CD14-positive monocyte (primary cell): ENCODE measurements at places on chromosomes 2 and 18.

DNA sequence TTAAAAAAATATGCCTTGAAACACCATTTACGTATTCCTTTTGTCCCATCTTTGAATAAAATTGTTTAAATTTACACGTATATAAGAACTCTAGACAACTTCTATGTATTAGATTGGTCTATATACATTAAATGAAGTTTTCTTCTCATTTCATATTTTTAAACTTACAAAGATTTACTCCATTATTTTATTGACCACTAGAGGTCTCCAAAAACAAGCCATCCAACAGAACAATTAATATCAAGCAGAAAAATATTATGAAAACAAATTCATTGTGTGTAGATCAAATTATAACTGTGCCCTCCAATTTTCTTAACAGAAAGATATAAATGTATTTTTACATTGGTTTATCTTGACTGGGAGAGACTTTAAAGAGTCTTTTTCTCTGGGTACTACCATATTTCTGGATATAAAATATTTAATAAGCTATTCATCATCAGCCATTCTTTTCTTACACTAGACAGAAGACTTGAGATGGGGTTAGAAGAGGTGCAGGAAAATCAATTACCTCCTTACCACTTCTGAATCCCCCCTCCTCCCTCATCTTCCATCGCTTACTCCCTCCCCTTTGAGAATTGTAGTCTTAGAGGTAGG lies 66.5 kb downstream of the DPP4 start:
- DNase-seq = no peak

DNA sequence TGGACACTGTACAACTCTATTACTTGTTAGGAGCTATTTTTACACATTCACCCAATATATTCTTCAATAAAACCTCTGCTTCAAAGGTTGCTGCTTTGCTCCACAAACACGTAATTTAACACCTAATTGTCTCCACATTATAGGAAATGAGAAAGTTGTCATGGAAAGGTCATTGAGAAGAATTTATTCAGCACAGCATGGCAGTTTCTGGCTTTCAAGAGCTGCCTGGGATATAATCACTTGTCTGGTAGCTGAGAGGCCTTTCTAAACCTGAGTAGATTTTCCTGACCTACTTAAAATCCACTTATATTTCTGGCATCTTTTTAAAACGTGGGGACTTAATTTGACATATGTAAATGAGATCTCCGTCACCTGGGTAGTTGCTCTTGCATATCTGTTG lies 216.1 kb downstream of the ZNF804A start:
- DNase-seq = no peak

DNA sequence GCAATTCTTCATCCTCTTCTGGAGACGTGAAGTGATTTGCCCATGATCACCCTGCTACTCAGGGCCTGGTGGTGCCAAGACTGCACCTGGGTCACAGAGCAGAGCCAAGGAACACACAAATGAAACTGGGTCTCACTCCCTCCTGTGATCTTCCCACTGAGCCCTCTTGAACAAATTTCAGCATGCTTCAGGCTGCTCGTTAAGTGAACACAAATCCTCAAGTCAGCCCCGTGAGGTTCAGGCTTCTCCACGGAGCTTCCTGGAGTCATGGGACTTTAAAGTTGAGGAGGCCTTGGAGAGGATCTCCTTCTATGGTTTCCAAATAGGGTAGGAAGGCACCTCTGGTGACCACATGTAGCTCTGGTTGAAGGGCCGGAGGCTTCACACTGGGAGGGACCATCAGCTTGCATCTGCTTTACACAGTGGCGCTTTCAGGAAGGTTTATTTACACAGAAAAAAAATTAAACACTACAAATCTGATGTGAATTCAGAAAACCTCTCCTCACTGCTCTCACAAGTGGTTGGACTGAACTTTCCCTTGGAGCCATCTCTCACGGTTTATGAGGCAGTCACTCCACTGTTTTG lies 255.4 kb downstream of the LOXHD1 start:
- no peak for DNase-seq

DNA sequence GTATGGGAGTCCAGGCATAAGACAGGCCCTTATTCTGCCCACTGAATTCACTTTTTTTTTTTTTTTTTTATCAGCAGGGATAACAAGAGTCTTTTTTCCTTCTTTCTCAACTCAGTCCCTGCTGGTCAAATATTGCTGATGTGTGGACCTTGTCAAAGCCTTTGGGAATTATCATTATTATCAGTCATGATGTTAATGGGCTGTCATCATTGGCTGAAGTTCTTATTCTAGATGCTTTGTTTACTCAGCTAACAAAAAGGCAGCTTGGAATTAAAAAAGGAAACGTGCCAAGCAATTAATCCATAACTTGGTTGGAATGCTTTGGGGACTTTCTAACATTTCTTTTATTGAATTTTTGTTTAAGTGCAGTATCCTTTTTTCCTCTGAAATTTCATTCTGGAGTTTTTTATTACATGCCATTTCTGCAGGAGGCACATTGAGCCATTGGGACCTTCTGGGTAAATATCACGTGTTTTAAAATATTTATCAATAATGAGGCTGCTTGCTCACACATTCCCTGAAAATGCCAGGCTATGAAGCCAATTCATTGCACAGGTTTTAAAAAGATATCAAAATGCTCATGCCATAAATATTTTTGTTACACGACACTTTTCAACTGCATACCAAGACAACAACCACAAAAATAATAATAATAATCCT lies 246.3 kb downstream of the TXNL1 start:
- DNase-seq = no peak

DNA sequence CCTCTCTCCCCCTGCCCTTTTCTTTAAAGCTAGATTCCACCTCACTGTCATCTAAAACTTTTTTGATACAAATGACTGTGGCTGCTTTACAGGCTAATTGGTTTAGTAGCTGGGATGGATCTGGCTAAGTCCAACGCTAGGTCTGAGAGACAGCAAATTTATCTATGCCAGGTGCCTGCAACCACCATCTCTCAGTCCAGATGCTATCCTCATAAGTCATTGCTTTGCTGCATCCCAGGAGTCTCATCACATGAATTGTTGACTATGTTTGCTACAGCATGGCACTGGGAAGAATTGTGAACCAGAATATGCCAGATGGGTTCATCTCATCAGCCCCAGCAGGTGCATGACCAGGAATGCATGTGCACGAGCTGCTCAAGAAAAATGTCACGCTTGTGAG lies 100.0 kb upstream of the PID1 start:
- DNase-seq = no peak

DNA sequence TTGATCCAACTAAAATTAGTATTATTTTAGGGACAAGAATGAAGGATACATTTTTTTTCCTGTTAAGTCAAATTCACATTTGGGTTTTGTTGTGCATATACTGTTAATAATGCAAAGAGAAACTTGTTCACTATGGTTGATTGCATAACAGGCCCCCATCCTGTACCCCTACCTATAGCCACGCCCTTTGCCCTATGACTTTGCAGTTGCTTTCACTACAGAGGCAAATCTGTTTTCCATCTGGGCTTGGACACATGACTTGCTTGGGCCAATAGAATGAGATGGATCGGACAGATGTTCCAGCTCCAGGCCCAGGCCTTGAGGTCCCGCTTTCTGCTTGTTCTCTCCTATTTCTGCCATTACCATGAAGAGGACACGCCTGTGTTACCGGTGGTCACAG lies 278.5 kb upstream of the HNRNPA3 start:
- no peak for DNase-seq

DNA sequence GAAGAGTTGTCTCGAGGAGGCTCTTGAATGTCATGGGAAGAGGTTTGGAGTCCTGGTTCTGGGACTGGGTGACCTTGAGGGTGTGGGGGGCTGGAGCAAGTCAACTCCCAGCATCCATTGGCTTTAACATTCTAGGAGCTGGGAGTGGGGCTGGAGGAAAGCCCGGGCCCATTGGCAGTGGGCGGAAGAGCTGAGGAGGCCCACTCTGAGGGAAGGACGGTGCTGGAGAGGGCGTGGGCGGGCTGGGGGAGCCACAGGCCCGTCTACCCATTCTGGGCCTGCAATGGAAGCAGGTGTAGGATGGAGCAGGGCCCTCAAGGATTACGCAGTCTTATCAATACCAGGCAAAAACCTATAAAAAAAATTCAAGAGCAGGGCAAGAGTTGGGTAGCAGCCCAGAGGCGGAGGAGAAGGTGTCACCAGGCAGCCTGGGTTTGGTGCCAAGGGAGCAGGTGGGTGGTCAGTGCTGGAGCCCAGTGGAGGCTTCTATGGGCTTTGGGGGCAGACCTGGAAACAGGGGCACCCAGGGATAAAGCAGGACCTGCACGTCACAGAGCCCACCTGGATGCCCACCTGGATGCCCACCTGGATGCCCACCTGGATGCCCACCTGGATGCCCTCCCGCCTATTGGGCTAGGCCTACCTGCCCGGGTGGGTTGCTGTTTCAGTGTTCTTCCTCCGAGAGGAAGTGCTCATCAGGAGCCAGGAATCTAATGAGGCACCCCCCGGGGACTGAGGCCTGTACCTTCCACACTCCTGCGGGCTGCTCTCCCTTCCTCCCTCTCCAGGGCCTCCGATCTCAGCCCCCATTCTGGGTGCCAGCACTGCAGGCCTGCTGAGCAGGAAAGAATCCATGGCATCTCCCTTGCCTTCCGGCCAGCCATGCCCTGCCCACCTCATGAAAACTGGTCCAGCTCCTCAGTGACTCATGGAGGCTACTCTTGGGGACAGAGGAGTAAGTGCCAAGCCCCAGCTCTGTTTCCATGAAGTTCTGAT lies 71.3 kb downstream of the CTIF start:
- DNase-seq = no peak

DNA sequence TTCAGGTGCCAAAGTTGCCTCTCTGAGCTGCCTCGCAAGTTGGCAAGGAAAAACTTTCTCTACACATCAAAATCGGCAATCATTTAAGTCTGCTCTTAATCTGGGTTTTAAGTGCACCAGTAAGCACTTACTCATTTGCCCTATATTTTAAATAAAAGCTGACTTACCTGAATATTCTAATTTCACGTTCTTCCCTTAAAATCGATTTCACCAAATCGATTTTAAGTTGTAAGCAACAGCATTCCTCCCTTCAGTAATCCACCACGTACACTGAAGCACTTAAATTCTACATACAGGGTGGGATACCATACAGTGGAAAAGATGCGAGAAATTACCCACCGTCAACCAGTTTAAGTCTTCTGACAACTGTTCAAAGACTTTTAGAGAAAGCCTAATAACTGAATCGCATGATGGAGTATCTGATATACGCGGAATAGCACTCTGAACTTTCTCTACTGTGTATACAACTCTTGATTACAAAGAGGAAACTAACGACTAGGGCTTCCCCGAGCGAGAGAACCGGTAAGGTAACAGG lies 1.6 kb downstream of the PPP3R1 start:
- DNase-seq = no peak

- DNase-seq = no peak
These were observed 65.2 kb upstream of the RNF152 start for GRCh38 chr18:61957801-61958516.

GRCh38 chr18:23249348-23249747 lies 114.1 kb downstream of the CABLES1 start:
- DNase-seq = no peak

- peak; percentile 12 for DNase-seq
These were observed 1.9 kb upstream of the NAB1 start for GRCh38 chr2:190646780-190647522.

DNA sequence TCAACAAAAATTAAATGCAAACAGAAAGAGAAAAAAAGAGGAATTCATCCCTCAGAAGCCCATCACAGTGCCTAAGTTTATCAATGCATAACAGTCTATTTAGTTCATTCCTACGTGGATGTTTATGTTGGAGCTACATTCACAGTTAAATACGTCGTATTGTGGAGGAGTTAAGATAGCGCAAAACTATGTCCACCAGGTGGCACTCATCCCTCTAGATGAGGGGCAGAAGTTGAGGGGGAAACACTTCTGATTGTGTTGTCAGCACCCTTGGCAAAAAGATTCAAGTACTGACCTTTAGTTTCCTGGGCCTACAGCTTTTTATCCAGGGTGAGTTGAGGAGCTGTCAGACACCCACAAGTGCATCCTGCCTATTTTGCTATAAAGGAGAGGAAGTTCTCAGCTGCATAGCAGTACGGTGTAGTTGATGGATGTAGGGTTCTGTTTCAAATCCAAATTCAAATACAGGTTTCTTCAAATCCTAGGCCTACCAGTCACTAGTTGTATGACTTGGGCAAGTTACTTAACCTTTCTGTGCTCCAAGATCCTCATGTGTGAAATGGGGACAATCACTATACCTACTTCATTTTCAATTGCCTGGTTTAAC lies 26.8 kb upstream of the MYO1B start:
- DNase-seq = peak; percentile 28

- no peak for DNase-seq
These were observed 1230.2 kb upstream of the ZEB2 start for GRCh38 chr2:145750144-145750543.

DNA sequence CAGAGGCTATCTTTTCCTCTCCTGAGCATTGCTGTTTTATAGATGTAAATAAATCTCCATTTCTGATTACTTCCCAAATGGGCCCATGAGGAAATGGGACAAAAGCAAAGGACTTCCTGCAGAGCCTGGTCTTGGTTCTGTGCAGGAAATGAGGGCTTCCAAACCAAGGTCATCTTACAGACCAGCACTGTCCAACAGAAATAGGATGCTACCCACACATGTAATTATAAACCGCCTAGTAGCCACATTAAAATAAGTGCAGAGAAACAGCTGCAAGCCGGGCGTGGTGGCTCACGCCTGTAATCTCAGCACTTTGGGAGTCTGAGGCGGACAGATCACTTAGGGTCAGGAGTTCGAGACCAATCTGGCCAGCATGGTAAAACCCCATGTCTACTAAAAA lies 6.2 kb downstream of the TTL start:
- no peak for DNase-seq

DNA sequence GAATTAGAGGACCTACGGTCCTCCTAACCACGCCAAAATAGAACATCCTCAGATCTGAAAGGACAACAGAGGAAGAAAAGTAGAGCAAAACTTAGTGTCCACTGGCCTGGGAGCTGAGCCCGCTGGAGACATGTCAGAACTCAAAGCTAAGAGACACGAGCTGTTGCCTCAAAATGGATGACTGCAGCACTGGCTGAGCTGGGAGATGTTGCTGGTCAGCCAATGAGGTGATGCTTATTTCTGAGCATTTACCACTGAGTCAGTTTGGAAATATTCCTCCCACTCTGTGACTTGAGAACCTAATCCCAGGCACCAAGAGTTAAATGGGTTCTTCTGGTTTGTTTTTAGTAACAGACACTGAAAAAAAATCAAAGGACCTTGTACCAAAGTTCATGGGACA lies 32.6 kb downstream of the FBXO15 start:
- DNase-seq = no peak

GRCh38 chr2:183284606-183285005 lies 160.4 kb downstream of the NUP35 start:
- DNase-seq = no peak

GRCh38 chr2:59389240-59389639 lies 1148.1 kb upstream of the FANCL start:
- DNase-seq = no peak

GRCh38 chr2:20481798-20482405 lies 35.0 kb downstream of the RHOB start:
- DNase-seq = no peak
